ENCODE measurements at places on chromosomes 12 and 14.

DNA sequence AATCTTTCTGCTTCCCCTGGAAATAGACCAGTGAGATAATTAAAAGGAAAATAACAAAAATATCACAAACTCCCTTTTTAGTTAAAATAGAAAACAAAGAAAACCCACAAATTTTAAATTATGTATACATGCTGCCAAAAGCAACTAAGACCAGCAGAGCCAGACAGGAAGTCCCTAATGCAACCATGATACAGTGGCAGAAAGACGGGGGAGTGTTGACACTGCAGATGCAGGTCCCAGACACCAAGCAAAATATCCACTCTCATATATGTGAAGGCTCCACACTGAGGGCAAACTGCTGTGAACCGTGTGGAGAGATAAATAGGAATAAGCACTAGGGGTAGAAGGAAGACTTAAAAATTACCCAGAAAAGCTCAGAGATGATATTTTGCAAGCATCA is 401.0 kb downstream of the BTG1 start:
- no peak for DNase-seq

DNA sequence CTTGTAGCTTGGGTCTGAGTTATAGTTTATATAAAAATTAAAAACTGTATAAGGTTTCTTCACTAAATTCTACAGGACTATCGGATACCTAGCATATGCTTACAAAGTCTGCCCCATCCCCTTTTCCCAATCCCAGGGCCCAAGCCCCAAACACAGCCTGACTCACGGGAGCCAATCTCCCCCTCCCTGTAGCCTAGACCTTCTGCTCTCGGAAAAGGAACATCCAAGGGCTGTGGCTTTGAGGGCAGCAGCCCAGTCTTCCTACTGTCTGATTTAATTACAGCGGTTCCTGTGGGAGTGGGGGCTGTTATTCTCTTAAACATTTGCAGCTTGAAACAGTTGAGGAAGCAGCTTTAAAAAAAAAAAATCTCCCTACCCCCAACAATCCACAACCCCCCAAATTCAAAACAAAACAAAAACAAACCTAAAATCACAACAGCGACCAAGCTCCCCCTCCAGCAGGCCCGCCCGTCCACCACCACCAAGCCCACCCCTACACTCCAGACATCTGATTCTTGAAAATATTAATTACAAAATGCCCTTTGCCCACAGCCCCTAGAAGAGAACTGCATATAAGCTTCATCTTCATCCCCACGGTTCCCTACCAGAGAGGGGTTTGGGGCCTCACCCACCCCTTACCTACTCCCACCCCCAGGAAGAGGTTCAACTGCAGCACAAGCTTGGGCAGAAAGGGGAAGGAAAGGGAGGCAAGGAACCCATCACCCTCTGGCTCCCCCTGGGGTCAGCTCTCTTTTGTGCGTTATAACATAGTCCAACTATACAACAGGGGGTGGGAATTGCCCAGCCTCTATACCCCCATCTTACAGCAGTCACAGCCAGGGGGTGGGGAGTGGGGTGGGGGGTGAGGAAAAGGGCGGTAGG is 1.1 kb upstream of the PRKAG1 start:
- peak; percentile 68 for DNase-seq

DNA sequence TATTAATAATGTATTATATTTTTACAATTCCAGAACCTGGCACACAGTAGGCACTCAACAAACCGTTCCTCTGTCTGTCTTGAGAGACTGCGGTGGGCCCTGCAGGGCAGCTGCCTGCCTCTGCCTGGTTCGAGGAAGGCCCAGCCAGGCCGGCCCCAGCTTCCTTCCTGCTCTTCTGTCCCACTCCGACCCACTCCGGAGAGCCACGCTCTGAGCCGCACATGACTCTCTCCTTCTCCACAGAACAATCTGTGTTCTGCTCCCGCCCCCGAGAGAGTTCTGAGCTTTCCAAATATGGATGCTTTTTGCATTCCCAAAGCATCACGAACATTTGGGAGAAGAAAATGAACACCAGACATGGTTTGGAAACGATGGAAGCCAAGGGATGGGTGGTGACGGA is 57.3 kb downstream of the TTC7B start:
- DNase-seq = peak; percentile 42

GRCh38 chr14:61064210-61064609 is 83.2 kb downstream of the SLC38A6 start:
- DNase-seq = no peak

DNA sequence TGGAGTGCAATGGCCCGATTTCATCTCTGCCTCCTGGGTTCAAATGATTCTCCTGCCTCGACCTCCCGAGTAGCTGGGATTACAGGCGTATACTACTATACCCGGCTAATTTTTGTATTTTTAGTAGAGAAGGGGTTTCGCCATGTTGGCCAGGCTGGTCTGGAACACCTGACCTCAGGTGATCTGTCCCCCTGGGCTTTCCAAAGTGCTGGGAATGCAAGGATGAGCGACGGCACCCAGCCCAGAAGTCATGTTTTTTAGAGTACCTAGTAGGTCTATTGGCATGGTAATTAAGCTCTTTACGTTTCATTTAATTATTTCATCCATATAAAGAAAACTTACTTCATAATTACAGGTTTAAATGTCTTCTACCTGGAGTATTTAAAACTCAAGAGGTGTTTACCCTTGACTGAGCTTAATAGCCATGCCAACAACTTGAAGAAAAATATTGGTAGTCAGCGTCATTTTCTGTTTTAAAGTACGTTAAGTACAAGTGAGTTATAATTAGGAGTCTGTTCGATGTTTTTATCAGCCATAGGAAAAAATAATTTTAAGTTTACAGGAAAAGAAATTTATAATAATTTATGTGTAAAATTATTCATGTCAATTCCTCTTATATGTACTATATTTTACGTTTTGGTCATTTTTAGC is 4.0 kb downstream of the TMPO start:
- DNase-seq = no peak

- no peak for DNase-seq
Observed at GRCh38 chr14:68346556-68347343, 446.1 kb downstream of the ZFP36L1 start.

GRCh38 chr12:85076688-85077430 is 40.7 kb downstream of the LRRIQ1 start:
- peak; percentile 29 for DNase-seq

GRCh38 chr14:51500776-51501175 is 150.9 kb upstream of the FRMD6 start:
- no peak for DNase-seq

DNA sequence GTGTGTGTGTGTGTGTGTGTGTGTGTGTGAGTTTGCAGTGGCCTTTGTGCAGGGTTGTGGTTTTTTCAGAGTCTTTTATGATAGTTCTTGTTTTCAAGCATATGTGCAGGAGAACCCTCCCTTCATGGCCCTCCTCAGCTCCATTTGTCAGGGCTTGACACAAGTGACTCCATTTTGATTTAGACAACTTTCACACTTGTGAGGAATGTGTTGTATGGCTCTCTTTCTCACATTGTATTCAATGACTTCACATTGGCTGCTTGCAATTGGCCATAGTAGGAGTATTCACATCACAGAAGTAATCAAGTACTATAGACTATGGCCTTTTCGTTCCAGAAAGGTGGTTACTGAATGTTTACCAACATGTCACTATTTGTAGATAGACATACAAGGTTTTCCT is 133.1 kb downstream of the SLC38A1 start:
- no peak for DNase-seq

- peak; percentile 89 for DNase-seq
Observed at GRCh38 chr12:89156340-89156739, 196.0 kb downstream of the DUSP6 start.
